ENCODE measurements at places on chromosomes 6 and 20.

DNA sequence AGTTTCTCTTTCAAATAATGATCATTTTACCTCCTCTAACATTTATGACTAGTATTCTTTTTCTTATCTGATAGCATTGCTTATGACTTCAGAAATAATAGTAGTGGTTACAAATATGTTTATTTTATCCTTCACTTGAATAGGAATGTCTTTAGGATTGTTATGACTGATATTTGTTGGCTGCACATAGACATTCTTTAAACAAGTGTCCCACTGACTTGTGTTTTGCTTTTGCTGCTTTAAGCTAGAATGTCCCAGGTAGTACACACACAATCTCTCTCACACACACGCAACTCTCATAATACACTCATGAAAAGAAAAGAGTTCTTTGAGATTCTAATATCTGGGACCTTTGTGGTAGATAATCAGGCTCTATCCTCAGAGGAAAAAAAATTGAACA lies 21.6 kb downstream of the KIAA1586 start:
- no peak for DNase-seq

DNA sequence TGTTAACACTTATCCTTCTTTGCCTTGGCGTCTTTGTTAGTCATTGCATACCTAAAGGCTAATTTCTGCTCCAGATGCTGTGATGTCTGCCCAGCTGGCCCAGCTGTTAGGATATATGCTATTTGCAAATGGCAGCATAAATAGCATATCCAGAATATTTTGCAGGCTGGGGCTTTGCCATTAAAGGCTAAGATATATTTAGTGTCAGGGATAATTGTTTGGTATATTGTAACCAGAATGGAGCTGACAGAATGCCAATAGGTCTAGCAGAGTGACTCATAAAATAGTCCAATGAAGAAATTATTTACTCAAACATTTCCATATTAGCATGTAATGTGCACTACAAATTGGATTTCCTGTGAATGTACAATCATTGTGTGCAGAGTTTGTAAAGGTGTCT lies 584.1 kb upstream of the FLRT3 start:
- DNase-seq: no peak

GRCh38 chr6:30152910-30153610 lies 8.0 kb downstream of the TRIM10 start:
- DNase-seq: no peak

GRCh38 chr6:170388113-170388512 lies 81.6 kb downstream of the FAM120B start:
- no peak for DNase-seq

GRCh38 chr20:25544311-25544710 lies 41.0 kb downstream of the NINL start:
- DNase-seq: no peak

All from omental fat pad (tissue), 4 donors.